HFFc6 (cell line): ENCODE measurements at places on chromosomes 1 and 21. TPM values are rescaled to one million over a fixed set of nuclear protein-coding genes. Genes with fewer than 3 reads are reported as not detected.

The SLC5A9 gene
- not detected in 3 replicates for total RNA-seq

The ELOA gene
- 56.5 to 73.7 TPM (median 62.9 TPM) in 3 replicates for total RNA-seq

GRCh38 chr1:88973520-88974137, 18.8 kb downstream of the KYAT3 start:
- no peak overlapping the region for H3K27ac ChIP-seq
- H3K4me3 ChIP-seq: no peak overlapping the region
- no peaks in the 10 kb centered on the region for H3K27me3 ChIP-seq
- peak; percentile 37 for DNase-seq
- 0 out of 2 replicates have a peak, but pooled peaks cover under 1% of the 10 kb centered on the region for H3K36me3 ChIP-seq

GRCh38 chr1:217919683-217920388, 288.7 kb downstream of the SPATA17 start:
- no peak overlapping the region for H3K4me3 ChIP-seq
- no peaks in the 10 kb centered on the region for H3K4me1 ChIP-seq
- H3K36me3 ChIP-seq: no peaks in the 10 kb centered on the region
- H3K27me3 ChIP-seq: peaks cover 5% of the 10 kb centered on the region; the same call in 1 of the 2 replicates
- DNase-seq: no peak
- H3K27ac ChIP-seq: no peak overlapping the region

DNA sequence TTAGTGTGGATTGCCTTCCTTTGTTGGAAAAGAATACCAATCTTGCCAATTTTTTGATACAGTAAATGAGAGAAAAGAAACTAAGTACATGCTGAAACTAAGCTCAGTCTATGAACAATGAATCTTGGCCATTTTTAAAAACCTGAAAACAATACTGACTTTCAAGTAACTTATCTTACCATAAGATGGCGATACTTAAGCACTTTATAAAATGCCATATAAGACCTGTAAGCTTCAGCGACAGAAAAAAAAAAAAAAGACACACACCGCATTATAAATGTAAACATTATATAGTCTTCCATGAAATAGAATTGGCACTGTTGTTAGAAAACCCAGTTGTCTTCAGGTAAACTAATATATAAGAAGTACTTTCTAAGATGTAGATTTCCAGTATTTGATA, 3.0 kb downstream of the OLFM3 start:
- H3K27ac ChIP-seq: no peak overlapping the region
- no peaks in the 10 kb centered on the region for H3K36me3 ChIP-seq
- no peak for DNase-seq
- no peaks in the 10 kb centered on the region for H3K27me3 ChIP-seq
- no peak overlapping the region for H3K4me3 ChIP-seq
- peaks cover 7% of the 10 kb centered on the region; the same call in 1 of the 2 replicates for H3K4me1 ChIP-seq

- peaks cover 15% of the 10 kb centered on the region for H3K27me3 ChIP-seq
- H3K4me3 ChIP-seq: no peak overlapping the region
- peaks cover 16% of the 10 kb centered on the region for H3K4me1 ChIP-seq
- no peak overlapping the region for H3K27ac ChIP-seq
- H3K36me3 ChIP-seq: no peaks in the 10 kb centered on the region
These were observed 21.5 kb upstream of the GPR37L1 start for GRCh38 chr1:202101184-202101583.

GRCh38 chr1:174676856-174677255, 229.1 kb downstream of the GPR52 start:
- H3K27me3 ChIP-seq: no peaks in the 10 kb centered on the region
- no peak overlapping the region for H3K27ac ChIP-seq
- H3K4me3 ChIP-seq: no peak overlapping the region
- DNase-seq: no peak

GRCh38 chr1:186325239-186325638, 49.8 kb downstream of the TPR start:
- peak; percentile 3 for DNase-seq
- H3K36me3 ChIP-seq: peaks cover 37% of the 10 kb centered on the region
- H3K27ac ChIP-seq: no peak overlapping the region
- H3K4me1 ChIP-seq: peaks cover 8% of the 10 kb centered on the region
- H3K4me3 ChIP-seq: no peak overlapping the region
- no peaks in the 10 kb centered on the region for H3K27me3 ChIP-seq

DNA sequence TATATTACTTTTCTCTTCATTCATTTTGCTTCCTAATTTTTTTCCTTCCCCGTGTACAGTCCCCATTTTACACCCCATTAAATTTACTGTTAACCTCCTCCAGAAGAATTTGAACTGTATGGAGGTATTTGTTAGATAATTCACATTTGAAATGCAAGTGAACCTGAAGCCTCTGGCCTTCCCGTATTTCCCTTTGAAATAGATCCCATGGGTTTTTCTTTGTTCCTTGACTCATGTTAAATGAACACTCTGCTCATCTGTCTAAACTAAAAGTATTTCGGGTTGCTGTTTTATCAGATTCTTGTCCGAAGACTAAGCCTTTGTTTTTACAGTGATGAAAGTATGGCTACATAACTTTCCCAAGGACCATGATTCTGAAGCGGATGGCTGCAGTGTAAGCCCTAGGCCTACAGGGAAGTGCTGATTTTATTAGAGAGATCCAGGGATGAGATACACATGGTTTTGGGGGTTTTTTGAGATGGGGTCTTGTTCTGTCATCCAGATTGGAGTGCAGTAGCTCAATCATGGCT, 187.9 kb downstream of the PATJ start:
- H3K27me3 ChIP-seq: no peaks in the 10 kb centered on the region
- no peak overlapping the region for H3K27ac ChIP-seq
- no peaks in the 10 kb centered on the region for H3K36me3 ChIP-seq
- H3K4me3 ChIP-seq: no peak overlapping the region
- DNase-seq: no peak

GRCh38 chr1:109201123-109201703, 12.5 kb upstream of the SARS1 start:
- H3K4me1 ChIP-seq: peaks cover 41% of the 10 kb centered on the region
- peak; percentile 79 for DNase-seq
- no peaks in the 10 kb centered on the region for H3K27me3 ChIP-seq
- no peaks in the 10 kb centered on the region for H3K36me3 ChIP-seq

GRCh38 chr1:227396539-227397353, 78.5 kb upstream of the CDC42BPA start:
- no peak overlapping the region for H3K27ac ChIP-seq
- no peak overlapping the region for H3K4me3 ChIP-seq
- no peaks in the 10 kb centered on the region for H3K36me3 ChIP-seq
- no peaks in the 10 kb centered on the region for H3K27me3 ChIP-seq

DNA sequence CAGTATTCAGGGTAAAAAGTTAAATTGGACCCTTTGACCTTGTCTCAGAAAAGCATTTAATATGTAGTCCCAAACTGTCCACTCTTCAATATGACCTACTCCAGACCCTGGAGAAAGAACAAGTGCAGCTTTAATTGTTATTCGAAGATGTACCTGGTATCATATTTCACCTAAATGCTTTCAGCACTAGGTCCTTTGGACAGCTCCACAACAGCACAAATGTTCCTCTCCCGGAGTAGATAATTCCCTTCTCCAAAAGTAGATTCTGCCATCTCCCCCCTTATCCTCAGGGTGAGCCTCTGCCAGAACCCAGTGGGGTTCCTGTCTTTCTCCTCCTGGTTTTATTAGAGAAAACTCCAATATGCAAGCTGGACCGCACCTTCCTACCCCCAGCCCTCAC, 104.5 kb upstream of the AJAP1 start:
- peaks cover 14% of the 10 kb centered on the region for H3K36me3 ChIP-seq
- H3K27ac ChIP-seq: no peak overlapping the region
- H3K4me1 ChIP-seq: no peaks in the 10 kb centered on the region
- H3K4me3 ChIP-seq: no peak overlapping the region
- DNase-seq: no peak
- H3K27me3 ChIP-seq: no peaks in the 10 kb centered on the region

DNA sequence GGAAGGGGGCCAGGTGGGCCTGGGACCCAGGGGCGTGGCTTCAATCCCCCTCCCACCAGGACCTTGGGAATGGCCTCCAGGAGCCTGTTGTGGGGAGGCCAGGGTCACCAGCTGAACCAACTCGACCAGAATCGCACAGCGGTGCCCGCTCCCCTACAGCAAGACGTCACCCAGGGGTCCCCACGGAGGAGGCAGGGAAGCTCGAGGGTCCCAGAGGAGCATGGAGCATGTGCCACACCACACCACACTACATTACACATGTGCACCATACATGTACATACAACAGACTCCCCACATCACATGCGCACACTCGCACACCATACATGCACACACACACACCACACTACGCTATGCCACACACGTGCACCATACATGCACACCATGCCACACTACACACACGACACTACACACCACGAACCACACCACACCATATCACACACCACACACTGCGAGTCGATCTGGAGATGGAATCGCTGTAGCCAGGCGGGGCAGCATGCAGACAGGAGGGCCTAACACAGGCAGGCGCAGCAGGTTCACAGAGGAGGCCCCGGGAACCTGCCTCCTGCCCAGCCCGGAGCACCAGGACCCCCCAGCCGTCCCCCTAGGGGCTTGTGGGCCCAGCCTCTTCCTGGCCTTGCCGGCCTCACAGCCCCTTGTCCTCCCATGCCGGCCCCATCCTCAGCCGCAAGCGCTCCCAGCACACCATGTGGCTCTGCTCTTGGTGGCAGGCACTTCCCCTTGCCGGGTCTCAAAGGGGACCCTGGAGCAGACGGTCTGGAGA, 596 bp downstream of the ITGB2 start:
- H3K27me3 ChIP-seq: peaks cover 49% of the 10 kb centered on the region
- no peak for DNase-seq
- H3K4me1 ChIP-seq: peaks cover 13% of the 10 kb centered on the region
- no peak overlapping the region for H3K4me3 ChIP-seq
- H3K27ac ChIP-seq: no peak overlapping the region
- H3K36me3 ChIP-seq: no peaks in the 10 kb centered on the region

DNA sequence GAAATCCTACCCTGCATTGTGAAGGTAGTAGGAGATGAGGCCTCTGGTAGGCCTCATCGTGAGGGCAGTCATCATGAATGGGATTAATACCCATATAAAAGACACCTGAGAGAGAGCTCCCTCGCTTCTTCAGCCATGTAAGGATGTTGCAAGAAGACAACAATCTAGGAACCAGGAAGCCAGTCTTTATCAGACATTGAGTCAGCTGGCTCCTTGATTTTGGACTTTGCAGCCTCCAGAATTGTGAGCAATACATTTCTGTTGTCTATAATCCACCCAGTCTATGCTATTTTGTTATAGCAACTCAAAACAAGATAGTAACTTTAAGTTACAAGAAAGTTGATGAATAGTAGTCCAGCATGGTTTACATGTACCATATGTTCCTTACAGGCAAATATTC, 208.5 kb downstream of the KCNT2 start:
- peaks cover 24% of the 10 kb centered on the region for H3K4me1 ChIP-seq
- H3K27ac ChIP-seq: no peak overlapping the region
- no peak overlapping the region for H3K4me3 ChIP-seq
- no peaks in the 10 kb centered on the region for H3K36me3 ChIP-seq
